ENCODE measurements at places on chromosomes 4 and X.

- no peak for DNase-seq
Measured at GRCh38 chr4:94349193-94349592, 6.6 kb upstream of the HPGDS start.

DNA sequence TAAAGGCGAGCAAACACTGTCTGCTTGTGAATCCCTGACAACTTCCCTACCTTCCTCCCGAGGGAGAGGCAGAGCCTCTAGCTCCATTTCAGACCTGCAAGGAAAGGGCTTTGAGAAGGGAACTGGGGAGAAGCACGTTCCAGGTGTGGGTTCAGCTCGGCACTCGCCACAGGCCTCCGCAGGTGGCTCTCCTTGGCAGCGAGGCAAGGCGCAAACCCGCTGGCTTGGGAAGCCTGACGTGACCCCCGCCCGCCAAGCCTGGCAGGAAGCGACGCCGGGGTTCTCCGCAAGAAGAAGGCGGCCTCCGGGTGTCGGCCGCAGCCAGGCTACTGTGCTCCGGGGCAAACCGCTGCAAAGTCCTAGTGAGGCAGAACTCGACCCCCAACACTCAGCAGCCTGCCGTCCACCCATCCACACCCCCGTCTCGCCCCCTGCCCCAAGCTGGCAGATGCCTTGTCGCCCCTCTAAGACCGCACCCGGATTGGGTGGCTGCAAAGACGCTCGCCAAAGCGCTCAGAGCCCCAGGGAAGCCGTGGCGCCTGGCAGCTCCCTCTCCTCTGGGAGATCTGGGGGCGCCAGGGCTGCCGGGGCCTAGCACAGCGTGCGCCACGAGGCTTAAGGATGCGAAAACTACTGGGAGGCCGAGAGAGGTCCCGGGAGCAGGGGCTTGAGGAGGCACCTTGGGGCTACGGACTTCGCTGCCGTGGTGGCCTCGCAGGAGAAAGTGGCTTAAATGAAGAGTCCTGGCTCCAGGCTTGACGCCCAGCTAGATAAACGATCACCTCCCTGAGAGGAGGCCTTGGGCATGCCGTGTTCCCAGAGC lies 21.8 kb downstream of the NKX3-2 start:
- DNase-seq: no peak

GRCh38 chr4:88742561-88742960 lies 44.9 kb upstream of the NAP1L5 start:
- DNase-seq: no peak

- DNase-seq: no peak
Measured at GRCh38 chr4:146522869-146523205, 1.1 kb upstream of the SLC10A7 start.

DNA sequence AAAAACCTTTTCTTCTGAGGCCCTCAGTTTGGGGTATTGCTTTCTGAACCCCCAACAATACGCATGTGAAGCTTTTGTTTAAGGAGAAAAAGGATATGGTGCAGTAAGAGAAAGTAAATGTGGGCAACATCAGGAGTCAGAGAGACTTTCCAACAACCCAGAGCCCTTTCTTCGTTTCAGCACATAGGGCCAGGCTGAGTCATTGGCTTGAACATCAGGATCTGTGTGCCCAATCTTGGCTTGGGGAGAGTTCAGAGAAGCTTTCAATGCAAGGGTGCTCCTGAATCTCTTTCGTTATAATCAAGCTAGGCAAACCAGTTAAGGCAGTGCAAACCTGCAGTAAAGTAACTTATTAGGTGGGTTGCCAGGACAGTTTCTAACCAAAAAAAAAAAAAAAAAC lies 191.2 kb downstream of the FRMPD4 start:
- no peak for DNase-seq

DNA sequence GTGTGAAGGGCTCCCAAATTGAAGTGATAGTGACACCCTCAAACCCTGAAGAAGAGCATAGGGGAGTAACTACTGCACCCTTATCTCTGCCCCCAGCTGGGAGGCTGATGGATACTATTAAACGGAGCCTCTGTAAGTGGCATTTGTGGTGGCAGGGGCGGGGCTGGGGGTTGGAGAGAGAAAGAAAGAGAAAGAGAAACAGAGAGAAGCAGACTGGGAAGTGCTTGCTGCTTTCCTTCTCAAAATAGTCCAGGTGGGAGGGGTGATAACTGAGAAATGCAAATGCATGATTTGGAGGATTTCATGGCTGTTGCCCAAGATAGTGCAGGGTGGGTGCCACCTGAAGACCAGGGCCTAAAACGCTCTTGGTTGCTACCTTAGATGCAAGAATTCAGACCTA lies 253.5 kb upstream of the GATB start:
- DNase-seq: no peak
